Posterior vena cava (tissue), 2 donors: ENCODE measurements at places on chromosomes 4 and X. TPM values are rescaled to one million over a fixed set of nuclear protein-coding genes. Genes with fewer than 3 reads are reported as not detected.

Gene NLGN4X
- 0.90 TPM for total RNA-seq

DNA sequence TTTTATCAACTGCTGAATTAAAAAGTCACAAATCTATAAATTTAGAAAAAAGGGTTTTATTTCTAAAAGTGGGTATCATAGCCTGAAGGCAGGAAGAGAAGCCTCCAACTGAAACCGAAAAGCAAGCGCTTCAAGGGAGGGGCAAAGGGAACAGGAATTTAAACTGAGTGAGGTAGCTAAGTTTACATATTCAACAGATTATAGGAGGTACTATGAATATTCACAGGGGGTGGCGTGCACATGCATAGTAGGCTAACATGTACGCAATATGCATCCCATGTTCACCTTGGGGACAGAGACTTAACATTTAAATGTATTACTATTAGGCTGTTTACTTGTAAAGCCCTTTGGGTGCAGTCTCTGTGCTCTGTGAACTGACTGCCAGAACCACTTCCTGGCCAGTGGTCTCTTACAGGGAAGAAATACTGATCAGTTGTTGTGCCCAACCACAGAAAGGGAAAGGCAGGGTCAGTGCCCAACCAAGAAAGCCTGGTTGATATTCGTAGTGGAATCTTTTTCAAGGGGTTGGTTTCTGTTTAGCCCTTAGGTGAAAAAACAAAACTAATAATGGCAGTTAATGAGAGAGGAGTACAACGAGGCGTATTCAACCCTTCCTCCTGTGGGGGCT lies 168.7 kb upstream of the GALNTL6 start:
- DNase-seq, result no peak

GRCh38 chr4:99264927-99265326 lies 25.9 kb downstream of the ADH1A start:
- no peak for DNase-seq

Gene ATP1B4
- total RNA-seq, result not detected

DNA sequence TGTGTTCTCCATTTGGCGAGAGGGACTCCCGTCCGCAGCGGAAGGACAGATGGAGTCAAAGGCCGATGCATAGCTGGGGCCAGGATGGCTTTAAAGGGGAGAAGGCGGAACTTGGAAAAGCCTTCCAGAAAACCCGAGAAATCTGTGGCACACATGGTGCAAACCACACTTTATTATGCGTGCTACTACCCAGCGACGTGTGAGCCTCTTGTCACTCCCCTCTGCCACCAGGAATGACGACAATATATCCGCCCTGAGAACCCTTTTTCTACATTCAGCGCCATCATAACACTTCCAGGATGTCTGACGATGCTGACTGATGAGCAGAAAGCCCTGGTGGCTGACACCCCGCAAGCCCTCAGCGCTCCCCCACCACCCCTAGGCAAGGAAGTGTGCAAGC lies 689 bp upstream of the DCHS2 start:
- DNase-seq, result no peak

Gene MRPL1
- total RNA-seq, result 45.3 TPM

- DNase-seq, result no peak
Measured at GRCh38 chr4:187307131-187307530, 583.5 kb upstream of the FAT1 start.

Gene UGT2B17
- not detected for total RNA-seq

DNA sequence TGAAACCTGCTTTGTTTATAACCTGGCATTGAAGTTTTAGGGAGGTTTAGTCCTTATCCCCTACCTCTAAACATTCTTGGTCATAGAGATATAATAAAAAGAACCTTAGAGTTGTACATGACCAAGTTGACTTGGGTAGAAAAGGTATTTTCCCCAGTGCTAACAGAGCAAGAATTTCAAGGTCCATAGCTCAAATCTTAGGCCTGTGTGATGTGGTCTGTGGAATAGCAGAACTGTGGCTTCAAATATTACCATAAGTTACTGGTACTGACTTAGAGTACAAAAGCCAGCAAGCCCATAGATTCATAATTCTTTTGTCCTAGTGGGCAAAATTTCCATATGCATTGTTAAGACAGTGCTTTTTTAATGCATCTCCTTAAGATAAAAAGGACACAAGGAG lies 91.2 kb downstream of the GPRIN3 start:
- DNase-seq, result no peak

GRCh38 chrX:120406638-120407037 lies 44.7 kb downstream of the ATP1B4 start:
- DNase-seq, result no peak

GRCh38 chrX:150616863-150617198 lies 48.4 kb downstream of the MTM1 start:
- no peak for DNase-seq

- DNase-seq, result no peak
Measured at GRCh38 chr4:137390707-137391106, 141.6 kb downstream of the PCDH18 start.

Gene GAGE1
- total RNA-seq, result not detected

- DNase-seq, result no peak
Measured at GRCh38 chr4:130855533-130855932, 1759.6 kb downstream of the C4orf33 start.

- no peak for DNase-seq
Measured at GRCh38 chr4:79913581-79913980, 159.4 kb downstream of the ANTXR2 start.

Gene AVPR2
- 1.4 TPM for total RNA-seq

DNA sequence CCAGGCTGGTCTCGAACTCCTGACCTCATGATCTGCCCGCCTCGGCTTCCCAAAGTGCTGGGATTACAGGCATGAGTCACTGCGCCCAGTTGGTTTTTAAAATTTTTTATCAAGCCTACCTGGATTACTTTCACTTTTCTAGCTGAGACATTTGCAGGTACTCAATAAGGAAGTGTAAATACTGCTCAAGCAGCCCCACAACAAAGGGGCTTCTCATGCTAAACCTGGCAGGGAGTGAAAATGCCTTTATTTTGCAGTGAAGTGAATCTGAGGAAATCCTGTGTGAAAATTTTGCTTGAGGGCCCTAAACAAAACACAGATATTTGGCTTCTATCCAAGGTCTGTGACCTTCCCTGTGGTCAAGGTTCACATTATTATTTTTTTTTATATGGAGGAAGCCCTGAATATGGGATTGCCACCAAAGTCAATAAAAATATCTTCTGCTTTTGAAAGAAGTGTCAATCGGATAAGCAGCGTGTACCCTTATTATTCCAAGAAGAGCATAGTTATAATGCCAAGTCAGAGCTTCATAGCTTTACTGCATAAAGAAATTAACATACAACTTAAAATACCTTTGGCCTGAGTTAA lies 481.0 kb downstream of the SH2D1A start:
- no peak for DNase-seq

DNA sequence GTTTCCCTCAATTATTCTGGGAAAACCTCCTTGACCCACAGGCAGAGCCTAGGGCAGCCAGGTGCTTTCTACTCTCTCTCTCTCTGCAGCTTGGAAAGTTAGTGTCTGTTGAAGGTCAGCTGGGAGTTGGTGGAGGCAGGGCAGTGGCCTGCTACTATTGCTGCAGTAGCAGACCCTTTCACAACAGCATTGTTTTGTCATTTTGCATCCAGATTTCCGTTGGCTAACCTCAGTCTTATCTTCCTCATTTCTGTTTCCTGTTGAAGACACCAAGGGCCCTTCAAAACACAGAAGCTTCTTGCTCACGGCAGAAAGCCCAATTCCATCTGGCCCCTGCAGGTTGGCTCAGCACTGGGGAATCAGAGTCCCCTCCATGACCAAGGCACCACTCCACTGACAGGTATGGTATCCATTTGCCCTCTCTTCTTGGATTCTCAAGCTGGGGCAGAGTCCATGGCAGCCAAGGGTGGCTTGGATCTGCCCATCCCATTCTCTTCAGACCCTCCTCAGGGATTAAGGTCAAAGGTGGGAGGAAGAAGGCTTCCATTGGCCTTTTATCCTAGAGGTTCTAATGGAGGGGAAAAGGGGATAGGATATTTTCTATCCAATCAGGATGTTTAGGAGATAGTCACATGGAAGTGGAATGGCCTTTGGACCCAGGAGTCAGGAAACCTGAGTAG lies 24.6 kb downstream of the VSIG4 start:
- no peak for DNase-seq

DNA sequence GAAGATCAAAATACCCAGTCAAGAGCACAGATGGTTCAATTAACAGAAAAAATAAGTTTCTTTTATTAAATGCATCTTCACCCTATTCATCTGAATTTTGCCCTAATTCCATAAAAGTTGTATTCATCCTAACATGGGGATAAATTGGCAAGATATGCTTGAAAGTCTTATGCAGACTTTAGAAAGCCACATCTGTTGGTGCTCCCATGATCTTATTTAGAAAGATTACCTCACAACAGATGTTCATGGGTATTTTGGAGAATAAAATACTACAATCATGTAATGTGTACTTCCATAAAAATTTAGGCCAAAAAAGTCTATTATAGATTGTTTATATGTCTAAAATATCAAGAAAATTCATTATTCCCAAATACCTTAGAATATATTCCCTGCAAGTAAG lies 510.3 kb downstream of the TECRL start:
- DNase-seq, result no peak

Gene RASL11B
- 8.9 TPM for total RNA-seq

DNA sequence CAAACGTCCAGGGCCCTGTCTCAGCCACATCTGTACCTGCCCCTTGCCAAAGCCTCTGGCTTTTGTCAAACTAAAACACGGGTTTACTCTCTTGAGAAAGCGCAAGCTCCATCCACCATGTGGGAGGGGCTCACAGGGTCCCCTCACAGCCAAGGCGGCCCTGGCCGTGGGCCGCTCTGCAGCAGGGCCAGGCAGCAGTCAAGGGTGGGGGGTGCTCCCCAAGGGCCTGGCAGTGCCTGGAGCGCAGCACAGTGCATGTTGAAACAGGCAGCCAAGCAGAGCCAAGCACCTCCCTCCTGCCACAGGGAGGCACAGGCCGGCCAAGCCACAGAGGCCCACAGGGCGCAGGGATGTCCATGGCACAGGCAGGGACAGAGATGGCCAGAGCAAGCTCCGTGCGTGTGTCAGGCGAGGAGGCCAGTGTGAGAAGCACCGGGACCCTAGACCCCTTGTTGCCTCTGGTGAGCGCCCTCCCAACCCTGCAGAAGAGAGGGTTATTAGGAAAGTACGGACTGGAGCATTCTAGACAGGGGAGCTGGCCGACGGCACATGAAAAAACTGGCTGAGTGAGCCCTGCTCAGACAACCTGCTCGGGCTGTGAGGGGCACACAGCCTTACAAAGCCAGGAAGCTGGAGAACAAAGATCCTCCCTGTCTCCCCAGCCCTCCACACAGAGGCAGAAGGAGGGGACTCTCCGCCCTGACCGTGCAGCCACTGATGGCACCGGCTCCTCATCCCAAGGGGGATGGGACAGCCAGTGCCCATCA lies 39.0 kb downstream of the FAM53A start:
- no peak for DNase-seq

Gene KIAA0232
- total RNA-seq, result 32.9 TPM

- no peak for DNase-seq
Measured at GRCh38 chr4:124449881-124450280, 262.7 kb downstream of the ANKRD50 start.

Gene CEP135
- total RNA-seq, result 7.3 TPM

Gene TFE3
- total RNA-seq, result 52.6 TPM

GRCh38 chr4:6200922-6201362 lies 593 bp upstream of the JAKMIP1 start:
- DNase-seq, result no peak

- DNase-seq, result peak; percentile 77
Measured at GRCh38 chr4:140426610-140427105, 790 bp downstream of the CLGN start.
